ENCODE measurements at places on chromosomes 7 and 10.

DNA sequence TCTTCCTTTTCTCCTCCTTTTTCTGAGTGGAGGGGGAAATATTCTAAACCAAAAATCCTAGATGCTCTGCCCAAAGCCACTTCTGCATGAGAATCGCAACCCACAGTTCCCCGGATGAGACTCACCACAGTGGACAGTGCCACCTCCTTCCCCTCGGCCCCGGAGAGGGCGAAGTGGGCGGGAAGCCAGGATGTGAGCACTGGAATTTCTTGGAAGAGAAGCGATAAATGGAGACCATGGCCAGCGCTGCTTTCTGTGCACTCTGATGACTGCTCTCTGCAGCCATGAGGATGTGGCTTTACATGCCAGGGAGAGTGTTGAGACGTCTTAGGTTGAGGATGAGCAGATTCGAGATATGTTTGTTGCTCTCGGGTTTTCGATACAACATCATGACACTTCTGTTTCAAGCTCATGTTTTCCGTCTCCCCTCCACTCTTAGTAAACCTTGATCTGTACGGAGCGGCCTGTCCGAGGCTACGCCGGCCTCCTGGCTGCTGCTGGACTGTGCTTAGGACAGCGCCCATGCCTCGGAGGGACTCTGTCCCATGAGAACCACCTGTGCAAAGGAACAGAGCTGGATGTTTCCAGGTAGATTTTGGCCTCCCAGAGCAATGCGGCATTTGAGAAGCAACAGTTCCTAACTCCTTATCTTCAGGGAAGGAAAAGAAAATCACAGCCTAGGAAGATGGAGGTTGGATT, 414.6 kb upstream of the FOXK1 start:
- no peak for DNase-seq

DNA sequence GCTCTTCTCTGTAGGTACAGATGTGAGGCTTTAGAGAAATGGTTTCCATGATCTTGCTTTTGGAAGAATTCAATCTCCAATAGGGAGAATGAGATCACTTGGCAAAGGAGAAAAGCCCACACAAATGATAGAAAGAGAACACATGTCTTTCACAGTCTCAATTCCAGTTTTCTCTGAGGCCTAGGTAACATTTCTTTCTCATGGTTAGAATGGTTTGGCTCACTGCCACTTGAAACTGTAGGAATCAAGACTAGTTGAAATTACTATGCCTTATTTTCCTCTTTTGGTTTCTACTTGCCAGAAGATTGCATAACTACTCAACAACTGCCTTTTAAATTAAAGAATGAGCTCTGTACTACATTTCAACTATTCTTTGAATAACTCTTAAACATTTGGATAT, 276.5 kb upstream of the TEX47 start:
- peak; percentile 61 for DNase-seq

GRCh38 chr10:27743877-27744801, 1.5 kb downstream of the MKX start:
- DNase-seq: peak; percentile 61

GRCh38 chr7:121078701-121079227, 90.3 kb downstream of the CPED1 start:
- peak; percentile 20 for DNase-seq

DNA sequence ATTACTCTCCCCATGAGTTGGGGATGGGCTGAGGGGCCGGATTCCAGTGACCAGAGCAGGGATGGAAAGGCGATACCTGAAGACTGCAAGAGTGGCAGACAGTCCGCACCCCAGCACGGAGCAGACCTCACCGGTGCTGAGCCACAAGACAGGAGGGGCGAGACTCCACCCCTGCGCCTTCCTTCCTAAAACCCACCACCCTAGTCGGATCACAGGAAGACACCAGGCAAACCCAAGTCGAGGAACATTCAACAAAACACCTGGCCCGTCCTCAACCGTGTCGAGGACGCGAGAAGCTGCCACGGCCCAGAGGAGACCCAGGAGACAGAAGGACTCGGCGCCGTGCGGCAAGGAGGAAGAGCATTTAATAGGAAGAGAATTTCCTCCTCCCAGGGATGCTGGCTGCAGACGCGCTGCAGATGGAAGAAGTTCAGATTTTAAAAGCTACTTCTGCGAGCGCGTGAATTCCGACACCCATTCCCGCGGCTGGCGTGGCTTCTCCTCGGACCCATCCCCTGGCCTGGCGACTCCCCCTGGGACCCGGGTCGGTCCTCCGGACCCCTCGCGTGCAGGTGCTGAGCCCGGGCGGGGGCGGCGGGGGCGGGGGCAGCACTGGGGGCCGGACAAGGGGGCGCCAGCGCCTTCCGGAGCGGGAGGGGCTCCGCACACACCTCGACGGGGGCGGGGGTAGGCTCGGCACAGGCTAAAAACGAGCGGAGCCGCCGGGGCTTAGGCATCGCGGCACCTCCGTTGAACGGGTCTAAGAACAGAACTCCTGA, 563 bp upstream of the UTF1 start:
- DNase-seq: no peak

GRCh38 chr10:92490387-92490786, 83.5 kb downstream of the IDE start:
- no peak for DNase-seq

GRCh38 chr7:25143763-25144162, 18.7 kb upstream of the CYCS start:
- no peak for DNase-seq

DNA sequence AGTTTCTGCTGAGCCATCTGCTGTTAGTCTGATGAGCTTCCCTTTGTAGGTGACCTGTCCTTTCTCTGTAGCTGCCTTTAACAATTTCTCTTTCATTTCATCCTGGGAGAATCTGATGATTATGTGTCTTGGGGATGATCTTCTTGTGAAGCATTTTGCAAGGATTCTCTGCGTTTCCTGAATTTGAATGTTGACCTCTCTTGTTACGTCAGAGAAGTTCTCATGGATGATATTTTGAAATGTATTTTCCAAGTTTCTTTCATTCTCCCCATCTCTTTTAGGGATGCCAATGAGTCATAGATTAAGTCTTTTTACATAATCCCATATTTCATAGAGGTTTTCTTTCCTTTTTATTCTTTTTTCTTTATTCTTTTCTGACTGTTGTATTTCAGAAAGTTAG, 184.2 kb upstream of the BET1 start:
- DNase-seq: no peak

GRCh38 chr10:96556003-96556402, 30.8 kb downstream of the TM9SF3 start:
- DNase-seq: peak; percentile 62

GRCh38 chr10:119663866-119664698, 12.9 kb downstream of the BAG3 start:
- no peak for DNase-seq

DNA sequence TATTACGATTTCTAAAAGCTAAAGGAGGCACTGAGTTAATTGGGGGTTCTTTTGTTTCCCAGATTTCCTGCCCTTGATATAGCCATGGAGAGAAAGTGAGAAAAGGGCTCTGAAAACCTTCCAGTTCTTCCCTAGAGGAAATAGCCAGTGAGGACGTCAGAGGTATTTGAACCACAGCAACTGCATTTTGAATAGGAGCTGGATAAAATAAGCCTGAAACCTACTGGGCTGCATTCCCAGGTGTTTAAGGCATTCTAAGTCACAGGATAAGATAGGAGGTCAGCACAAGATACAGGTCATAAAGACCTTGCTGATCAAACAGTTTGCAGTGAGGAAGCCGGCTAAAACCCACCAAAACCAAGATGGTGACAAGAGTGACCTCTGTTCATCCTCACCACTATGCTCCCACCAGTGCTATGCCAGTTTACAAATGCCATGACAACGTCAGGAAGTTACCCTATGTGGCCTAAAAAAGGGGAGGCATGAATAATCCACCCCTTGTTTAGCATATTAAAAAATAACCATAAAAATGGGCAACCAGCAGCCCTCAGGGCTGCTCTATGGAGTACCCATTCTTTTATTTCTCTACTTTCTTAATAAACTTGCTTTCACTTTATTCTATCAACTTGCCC, 85.1 kb upstream of the FRMD4A start:
- DNase-seq: no peak

DNA sequence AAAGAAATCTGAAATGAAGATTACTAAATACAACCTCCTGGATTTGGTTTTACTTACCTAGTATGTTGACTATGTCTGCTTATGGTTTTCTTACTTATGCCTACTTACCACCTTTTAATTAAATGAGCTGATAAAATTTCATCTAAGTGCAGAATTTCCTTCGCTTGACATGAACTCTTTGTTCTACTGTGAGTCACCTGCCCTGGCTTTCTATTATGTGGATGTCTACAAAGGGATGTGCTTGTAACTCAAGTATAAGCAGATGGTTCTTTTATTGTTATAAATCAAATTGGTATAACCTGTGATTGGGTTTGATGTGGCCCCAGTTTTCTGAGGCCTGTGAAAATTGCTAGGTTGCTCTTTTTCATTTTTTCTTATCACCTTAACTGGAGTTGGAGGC, 389.1 kb upstream of the ANKRD30A start:
- no peak for DNase-seq

DNA sequence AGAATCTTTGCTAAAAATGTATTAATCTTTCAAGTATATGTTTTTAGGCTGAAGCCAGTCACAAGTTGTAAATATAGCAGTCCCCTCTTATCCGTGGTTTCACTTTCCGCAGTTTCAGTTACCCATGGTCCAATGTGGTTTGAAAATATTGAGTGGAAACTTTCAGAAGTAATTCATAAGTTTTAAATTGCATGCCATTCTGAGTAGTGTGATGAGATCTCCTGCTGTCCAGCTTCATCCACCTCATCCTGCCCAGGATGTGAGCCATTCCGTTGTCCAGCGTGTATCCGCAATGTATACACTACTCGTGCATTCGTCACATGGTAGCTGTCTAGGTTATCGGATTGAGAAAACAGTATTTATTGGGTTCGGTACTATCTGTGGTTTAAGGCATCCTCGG, 12.2 kb downstream of the PDCD4 start:
- DNase-seq: no peak

DNA sequence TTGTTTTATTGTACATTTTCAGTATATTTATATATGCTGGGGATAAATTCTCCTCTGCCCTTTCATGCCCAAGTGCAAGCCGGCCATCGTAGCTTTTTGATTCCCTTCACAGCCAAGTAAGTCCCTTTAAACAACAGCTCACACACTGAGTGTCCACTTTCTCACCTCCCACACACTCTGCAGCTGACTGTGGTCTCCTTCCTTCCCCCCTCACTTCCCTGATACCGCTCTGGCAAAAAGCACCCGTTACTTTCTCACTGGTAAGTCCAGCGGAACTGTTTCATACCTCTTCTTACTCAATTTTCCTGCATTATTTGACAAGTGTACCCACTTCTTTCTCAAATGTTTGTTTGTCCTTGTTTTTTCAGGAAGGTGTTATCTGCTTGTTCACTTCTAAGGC, 35.2 kb downstream of the MGAM start:
- peak; percentile 4 for DNase-seq

GRCh38 chr10:124648738-124649137, 95.4 kb downstream of the FAM53B start:
- DNase-seq: peak; percentile 96

DNA sequence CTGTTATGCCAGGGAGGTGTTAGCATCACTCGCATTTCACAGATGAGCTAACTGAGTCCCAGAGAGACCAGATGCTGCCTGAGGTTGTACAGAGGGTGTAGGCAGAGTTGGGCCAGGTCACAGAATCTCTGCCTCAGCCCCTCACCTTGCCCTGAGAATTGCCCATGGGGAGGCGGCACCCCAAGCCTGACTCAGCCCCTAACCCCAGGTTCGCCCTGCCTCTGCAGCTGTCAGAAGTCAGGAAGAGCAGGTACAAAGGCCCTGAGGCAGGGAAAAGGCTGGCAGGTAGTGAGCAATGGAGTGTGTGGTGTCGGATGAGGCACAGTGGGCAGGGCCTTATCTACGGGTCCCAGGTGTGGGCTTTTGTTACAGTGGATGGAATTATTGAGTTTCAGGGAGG, 79.4 kb downstream of the MYL10 start:
- no peak for DNase-seq

GRCh38 chr10:128069351-128070051, 56.7 kb downstream of the MKI67 start:
- peak; percentile 92 for DNase-seq

GRCh38 chr10:93916257-93917063, 22.7 kb downstream of the SLC35G1 start:
- DNase-seq: peak; percentile 32

DNA sequence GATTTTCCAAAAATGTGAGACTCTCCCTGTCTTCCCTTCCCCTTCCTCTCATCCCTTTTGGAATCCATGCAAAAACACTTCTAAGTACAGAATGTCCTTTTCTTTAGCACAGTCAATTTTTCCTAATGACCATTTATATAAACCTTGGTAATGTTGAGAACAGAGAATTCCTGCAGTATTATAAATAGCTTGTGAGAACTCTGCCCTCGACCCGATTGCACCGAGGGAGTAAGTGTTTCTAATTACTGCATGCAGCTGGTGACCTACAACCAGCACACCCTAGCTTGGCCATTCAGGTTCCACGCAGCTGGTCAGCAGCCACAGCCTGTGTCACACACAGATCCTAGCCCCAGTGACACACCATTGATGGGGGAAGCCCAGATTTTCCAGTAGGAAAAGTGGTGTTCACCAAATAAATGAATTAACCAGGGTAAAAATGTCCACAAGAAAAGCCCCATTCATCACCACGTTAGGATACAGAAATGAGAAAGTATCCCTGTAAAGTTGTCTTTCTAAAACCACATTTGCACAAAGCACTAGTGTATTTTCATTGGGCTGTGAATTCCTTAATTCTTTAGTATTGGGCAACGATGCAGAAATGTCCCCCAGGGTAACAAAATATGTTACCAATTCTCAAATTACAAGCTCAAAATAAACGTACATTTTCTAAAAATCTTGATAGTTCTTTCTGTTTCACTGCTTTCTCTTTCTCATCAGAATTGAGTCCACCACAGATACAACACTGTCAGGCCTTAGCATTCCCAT, 499.0 kb upstream of the KLF6 start:
- DNase-seq: no peak

GRCh38 chr7:69608878-69609277, 10.6 kb downstream of the AUTS2 start:
- no peak for DNase-seq

GRCh38 chr7:25059576-25059975, 65.5 kb downstream of the CYCS start:
- no peak for DNase-seq

- DNase-seq: peak; percentile 9
Observed at GRCh38 chr10:31701546-31701945, 227.1 kb downstream of the ARHGAP12 start.

DNA sequence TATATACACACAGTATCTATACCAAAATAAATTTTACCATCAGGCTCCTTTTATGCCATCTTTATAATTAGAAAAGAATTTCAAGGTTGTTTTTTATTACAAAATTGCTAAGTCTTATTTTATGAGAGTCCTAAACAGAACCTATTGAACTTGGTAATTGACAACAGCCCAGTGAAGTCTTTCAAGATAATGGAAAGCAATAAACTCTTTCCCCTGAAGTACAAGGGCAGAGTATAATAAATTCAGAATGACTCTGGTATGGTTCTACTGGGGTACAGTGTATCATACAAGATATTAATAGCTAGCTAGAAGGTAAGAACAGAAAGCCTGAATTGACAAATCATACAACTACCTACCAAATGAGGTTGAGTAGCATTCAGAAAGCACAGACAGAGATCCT, 26.2 kb upstream of the CUBN start:
- no peak for DNase-seq

GRCh38 chr10:50554995-50555568, 68.7 kb downstream of the SGMS1 start:
- peak; percentile 85 for DNase-seq

GRCh38 chr10:61929555-61929954, 28.1 kb downstream of the ARID5B start:
- DNase-seq: no peak

GRCh38 chr7:44305564-44306507, 19.6 kb downstream of the CAMK2B start:
- no peak for DNase-seq

- no peak for DNase-seq
Observed at GRCh38 chr7:4033996-4034395, 648.1 kb upstream of the FOXK1 start.

All from hematopoietic multipotent progenitor cell treated with erythropoietin and hydrocortisone succinate and interleukin-3 and kit ligand, for 4 days (in vitro differentiated cells).